ENCODE measurements at places on chromosomes 2 and 18. TPM values are rescaled to one million over a fixed set of nuclear protein-coding genes. Genes with fewer than 3 reads are reported as not detected.

CAPN14 gene
- total RNA-seq, result under 0.01 TPM

MFSD2B gene
- total RNA-seq, result 0.59 TPM

IL18R1 gene
- total RNA-seq, result 1.3 TPM

OSGEPL1 gene
- 10.0 TPM for total RNA-seq

INHBB gene
- not detected for total RNA-seq

FSHR gene
- total RNA-seq, result not detected

COL6A3 gene
- total RNA-seq, result 614 TPM

CMPK2 gene
- 0.30 TPM for total RNA-seq

CHRNG gene
- not detected for total RNA-seq

FBXO15 gene
- 0.34 TPM for total RNA-seq

CERKL gene
- 0.15 TPM for total RNA-seq

KLHL41 gene
- 0.34 TPM for total RNA-seq

TTC31 gene
- 20.8 TPM for total RNA-seq

NLRC4 gene
- total RNA-seq, result not detected

TMEM37 gene
- total RNA-seq, result 0.45 TPM
